Stimulated activated CD4-positive, alpha-beta T cell treated with anti-CD3 and anti-CD28 coated beads, TNF-alpha, amount 100 ng/mL, for 1 hour (primary cell): ENCODE measurements at places on chromosomes 11 and 22.

GRCh38 chr11:64359712-64360445, 917 bp downstream of the RPS6KA4 start:
- DNase-seq: no peak

GRCh38 chr11:23318670-23319069, 458.4 kb upstream of the CCDC179 start:
- no peak for DNase-seq

GRCh38 chr11:116239247-116239646, 533.5 kb downstream of the BUD13 start:
- no peak for DNase-seq

DNA sequence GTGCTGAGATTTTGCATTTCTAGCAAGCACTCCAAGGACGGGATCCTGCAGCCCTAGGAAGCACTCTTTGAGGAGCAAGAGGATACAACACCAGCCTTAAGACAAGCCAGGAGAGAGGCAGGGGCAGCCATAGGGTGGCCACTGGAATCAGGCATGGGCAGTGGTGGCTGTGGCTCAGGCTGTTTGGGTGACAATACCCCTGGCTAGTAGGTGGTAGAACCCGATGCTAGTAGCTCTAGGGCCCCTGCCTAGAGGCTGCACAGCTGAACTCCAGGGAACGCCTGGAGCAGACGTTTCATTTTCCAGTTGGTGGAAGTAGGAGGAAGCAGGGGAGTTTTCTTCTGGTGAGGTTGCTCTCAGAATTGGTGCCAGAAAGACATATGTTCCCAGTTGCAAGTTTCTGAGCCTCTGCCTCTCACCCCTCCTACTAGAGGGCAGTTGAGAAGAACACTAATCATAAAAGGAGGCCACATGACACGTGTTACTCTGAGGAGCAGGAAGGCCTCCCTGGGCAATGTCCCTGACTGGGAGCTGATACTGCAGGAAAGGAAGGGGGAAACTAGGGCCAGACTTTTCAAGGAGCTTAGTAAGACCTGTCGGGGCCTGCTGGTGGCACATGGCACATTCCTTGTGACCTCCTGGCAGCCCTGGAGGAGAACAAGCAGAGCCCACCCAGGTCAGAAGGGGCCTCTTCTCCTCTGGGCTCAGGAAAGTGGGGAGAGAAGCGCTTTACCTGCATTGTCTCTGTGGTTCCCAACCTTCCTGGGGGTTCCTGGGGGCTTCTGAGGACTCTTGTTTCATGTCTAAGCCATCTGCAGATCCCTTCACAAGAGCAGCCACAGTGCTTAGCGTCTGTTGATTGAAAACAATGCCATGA, 56.6 kb upstream of the DRD2 start:
- DNase-seq: no peak

DNA sequence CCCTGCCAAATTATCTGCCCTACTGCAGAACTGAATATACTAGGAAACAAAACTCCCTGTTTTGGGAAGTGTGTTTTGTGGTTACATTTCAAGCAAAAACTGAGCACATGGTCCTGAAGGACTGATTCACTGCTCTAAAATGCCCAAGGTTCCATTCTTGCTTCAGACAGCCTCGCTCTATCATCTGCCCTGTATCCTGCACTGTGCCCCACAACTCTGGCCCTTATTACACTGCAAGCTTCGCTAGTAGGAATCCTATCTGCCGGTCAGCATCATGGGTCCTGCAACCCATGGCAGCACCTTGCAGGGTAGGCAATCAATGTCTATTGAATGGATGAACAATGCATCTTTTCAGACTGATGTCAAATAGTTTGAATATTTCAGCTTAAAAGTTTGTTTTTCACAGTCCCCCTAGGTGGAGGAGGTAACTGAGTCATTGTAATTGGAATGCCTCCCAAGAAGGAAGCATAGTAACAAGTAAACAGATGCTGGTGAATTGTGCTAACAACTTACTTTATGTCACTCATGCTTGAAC, 21.3 kb downstream of the LAYN start:
- no peak for DNase-seq

- DNase-seq: no peak
These were observed at the start of gene CECR2 for GRCh38 chr22:17369439-17370025. Gene CECR2 (plus strand): TSS chr22:17369460. CDS start chr22:17369784, 324 bp downstream.

GRCh38 chr11:125807909-125808308, 20.0 kb downstream of the PATE3 start:
- DNase-seq: no peak

DNA sequence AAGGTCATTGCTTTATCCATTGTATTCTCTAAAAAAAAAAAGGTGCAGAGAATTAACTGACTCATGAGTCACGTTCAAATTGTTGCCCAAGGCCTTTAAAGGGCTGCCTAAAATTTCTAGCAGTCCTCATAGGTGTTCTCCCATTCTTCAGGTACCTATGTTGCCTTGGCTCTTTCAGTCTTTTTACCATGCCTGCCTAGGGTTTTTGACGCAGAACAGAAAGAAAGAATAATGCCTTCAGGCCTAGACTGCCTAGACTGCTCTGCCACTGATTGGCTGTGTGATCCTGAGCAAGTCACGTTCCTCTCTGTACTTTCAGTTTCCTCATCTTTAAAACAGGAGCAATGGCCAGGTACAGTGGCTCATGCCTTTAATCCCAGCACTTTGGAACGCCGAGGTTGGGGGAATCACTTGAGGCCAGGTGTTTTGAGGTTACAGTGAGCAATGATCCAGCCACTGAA, 21.5 kb downstream of the CTSC start:
- DNase-seq: no peak

DNA sequence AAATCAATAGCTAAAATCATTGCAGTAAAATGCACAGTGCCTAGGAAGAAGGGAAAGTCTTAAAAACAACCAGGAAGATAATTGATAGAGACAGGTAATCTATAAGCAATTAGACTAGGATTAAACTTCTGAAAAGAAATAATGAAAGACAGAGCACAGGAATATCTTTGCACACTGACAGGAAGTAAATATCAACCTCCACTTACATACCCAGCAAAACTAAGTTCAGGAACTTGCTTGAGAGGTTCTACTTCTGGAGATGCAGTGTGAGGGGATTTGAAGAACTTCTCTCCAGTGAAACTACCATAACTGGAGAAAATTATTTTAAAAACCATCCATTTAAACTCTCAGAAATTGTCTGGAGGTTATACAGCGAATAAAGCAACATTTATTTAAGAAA, 104.1 kb downstream of the EHF start:
- no peak for DNase-seq

GRCh38 chr11:62664405-62665074, 470 bp downstream of the C11orf98 start:
- DNase-seq: peak; percentile 19

DNA sequence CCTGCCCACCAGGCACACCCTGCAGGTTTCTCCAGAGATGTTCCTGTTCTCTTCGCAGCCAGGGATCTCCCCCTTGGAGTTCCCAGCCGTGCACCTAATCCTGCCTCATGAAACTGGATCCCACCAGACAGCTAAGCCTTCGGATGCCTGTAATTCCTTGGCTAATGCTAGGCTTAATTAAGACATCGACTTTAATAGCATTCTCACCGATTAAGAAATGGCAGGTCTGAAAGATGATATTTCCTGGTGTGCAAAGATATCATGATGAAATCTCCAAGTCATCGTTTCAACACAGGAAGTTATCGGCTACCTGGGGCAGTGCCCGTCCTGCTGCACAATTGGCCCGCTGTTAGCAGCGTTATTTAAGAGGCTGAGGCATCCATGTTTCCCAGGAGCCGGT, 41.5 kb upstream of the CCND1 start:
- no peak for DNase-seq

GRCh38 chr11:27977031-27977430, 130.9 kb downstream of the KIF18A start:
- DNase-seq: no peak

GRCh38 chr11:72805216-72805615, 9.0 kb upstream of the ATG16L2 start:
- no peak for DNase-seq

DNA sequence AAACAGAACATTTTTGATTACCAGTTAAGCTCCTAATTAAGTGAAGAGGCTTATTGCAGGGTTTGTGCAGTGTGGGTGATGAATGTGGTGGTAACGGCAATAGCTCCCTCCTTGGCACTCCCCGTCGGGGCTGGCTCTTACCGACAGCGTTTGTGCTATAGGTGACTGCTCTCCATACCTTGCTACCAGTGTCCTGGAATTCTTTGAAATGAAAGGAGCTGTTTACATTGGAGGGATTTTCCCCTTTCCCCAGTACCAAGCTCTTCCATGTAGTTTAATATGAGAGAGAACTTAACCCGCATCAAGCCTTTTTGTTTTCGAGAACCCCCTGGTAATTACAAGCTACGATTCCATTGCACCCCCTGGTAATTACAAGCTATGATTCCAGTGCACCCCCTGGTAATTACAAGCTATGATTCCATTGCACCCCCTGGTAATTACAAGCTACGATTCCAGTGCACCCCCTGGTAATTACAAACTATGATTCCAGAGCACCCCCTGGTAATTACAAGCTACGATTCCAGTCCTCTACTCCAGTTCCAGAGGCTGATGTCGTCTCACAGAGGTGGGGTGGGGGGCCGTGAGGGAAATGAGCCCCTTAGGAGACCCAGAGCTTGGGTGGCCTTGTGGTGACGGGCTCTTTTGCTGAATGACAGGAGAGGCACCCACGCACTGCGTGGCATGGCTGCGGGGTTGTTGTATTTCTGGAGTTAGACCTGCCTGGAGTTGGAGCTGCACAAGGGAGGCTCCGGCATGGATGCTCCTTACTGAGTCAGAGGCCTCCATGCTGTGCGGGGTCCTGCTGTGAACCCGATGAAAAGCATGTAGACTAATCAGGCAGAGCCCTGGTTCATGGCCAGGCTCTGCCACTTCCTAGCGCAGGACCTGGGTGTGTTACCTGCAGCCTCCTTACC, 205.3 kb downstream of the TBC1D22A start:
- DNase-seq: no peak

DNA sequence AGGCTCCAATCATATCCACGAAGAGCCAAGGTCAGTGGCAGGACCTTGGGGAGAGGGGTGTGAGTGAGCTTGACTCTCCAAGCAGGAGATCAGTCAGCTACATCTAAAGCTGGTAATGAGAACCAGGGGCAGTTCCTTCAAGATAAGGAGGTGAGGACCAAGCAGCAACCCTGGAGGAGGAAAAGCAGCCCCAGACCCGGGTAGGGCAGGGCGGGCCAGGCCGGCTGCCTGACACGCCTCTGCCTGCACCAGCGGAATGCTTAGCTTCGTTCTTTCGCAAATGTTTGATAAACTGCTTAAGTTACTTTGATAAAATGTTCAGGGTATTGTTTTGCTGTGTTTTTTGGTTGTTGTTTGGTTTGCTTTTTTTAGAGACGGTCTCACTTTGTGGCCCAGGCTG, 18.7 kb upstream of the FADD start:
- no peak for DNase-seq

- DNase-seq: no peak
These were observed 75.3 kb downstream of the ARFGAP2 start for GRCh38 chr11:47101406-47101805.

- DNase-seq: no peak
These were observed 5.0 kb downstream of the SLC1A2 start for GRCh38 chr11:35414311-35414710.

DNA sequence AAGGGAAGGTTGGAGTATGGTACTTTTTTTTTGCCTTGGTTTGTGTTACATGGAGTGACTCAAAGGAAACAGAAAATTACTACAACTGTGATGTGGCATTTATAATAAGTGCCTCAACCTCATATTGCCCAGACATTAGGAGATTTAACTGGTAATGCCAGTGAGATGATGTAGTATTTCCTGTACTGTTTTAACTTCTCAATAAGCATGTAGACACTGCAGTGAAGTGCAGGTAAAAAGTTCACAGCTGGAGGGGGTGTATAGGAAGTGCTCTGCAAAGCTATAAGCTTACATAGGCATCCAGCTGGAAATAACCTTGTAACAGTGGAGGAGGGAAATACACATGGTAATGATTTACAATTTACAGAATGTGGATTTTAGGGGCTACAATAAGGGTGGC, 138.2 kb upstream of the MTMR2 start:
- no peak for DNase-seq
